ENCODE measurements at places on chromosomes 2 and 18. TPM values are rescaled to one million over a fixed set of nuclear protein-coding genes. Genes with fewer than 3 reads are reported as not detected.

DNA sequence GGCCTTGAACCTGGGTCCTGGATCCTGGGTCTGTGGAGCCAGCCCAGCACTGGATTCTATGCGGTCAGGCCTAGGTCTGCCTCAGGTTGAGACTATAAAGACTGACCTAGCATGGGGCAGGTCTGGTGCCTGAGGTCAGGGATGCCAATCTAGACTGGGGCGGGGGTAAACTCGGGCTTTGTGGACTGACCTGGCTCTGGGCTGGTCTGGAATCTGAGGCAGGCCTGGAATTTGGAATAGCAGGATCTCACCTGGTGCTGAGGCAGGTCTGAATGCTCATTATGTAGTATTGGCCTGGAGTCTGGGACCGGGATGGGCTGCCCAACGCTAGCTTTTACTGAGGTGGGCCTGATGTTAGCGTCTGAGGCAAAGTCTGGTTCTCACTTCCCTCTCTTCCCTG, 256.0 kb downstream of the KIAA1328 start:
- no peak for DNase-seq

The LCT gene
- 0.01 TPM for polyA plus RNA-seq

The MYO1B gene
- 277 TPM for polyA plus RNA-seq

- DNase-seq = no peak
These were observed 117.3 kb upstream of the STON1 start for GRCh38 chr2:48412443-48413250.

The DNAJC5G gene
- not detected for polyA plus RNA-seq

- DNase-seq = no peak
These were observed 85.8 kb downstream of the BABAM2 start for GRCh38 chr2:27976308-27976707.

GRCh38 chr2:174836377-174836994, 72.2 kb upstream of the CHRNA1 start:
- peak; percentile 75 for DNase-seq

DNA sequence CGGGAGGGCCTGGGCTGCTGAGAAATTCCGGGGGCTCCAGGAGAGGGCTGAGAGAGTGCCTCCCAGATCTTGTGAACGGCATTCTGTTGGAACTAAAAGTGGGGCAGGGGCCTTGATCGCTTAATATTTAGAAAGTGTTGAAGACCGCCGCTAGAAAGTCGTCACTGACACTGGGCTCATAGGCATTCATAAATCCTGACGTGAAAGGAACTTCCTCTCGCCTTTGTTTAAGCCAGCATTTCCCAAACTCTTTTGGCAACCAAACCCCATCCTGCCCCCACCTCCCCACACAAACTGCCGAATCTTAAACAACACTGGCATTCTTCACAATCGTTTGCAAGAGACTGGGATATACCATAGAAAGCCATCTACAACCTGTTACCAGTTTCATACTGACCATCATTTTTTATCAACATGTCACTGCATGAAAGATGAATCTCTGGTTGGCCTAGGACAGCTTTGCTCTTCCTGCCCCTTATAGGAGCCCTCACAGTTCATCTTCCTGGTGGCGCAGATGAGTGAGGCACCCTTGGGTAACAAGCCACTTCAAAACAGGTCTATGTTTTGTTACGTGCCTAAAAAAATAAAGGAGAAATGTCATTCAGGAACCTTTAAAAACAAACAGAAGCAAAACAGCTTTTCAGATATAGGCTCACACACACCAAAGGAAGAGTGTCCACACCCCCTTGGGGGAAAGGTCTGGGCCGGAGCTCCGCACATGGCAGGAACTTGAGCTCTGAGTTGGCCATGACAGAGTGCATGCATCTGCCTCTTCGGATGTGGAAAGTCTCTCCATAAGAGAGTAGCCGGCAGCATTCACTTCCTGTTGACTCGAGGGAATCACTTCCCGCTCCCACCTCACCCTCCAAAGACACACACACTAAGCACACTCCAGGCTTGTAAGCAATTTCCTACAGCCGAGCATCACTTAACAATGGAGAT, 13.0 kb downstream of the MTERF4 start:
- no peak for DNase-seq

The CRYGD gene
- polyA plus RNA-seq = not detected

The AKAIN1 gene
- not detected for polyA plus RNA-seq

- no peak for DNase-seq
These were observed 42.5 kb upstream of the NFATC1 start for GRCh38 chr18:79353267-79353666.

The OTOF gene
- not detected for polyA plus RNA-seq

GRCh38 chr18:24115628-24116027, 23.2 kb upstream of the CABYR start:
- no peak for DNase-seq

DNA sequence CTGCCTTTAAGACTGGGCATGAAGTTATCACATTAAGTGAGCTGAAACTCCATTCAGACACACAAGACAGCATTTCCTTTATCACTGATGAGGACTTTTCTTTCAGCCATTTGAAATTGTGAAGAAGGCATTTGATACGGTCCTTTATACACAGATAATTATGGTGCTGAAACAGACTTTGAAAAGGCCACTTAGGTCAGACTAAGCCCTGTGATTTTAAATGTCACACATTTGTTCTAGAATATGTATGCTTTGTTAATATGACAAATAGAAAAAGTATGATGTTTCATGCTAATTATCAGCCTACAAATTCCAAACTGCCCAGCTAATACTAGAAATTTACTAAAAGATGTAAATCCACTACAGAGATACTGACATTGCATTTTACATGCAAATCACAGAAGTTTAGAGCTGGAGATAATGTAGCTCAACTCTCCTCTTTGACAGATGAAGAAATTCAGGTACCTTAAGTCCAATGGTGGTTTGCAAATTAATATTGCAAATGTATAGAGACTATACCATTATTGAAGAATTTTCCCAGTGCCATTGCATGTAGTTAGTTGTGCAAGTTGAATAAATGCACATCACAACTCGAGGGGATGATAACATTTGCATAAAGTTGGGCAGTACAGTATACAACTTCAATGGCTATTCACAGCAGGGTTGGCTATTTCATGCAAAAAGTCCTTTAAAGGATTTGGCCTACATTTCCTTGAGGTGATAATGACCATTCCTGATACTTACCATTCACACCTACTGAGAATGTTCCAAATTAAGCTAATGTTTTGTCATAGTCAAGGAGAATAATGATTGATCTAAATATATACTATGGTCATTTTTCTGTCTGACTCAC, 175.2 kb downstream of the UPP2 start:
- no peak for DNase-seq

The IL1B gene
- 221 TPM for polyA plus RNA-seq

DNA sequence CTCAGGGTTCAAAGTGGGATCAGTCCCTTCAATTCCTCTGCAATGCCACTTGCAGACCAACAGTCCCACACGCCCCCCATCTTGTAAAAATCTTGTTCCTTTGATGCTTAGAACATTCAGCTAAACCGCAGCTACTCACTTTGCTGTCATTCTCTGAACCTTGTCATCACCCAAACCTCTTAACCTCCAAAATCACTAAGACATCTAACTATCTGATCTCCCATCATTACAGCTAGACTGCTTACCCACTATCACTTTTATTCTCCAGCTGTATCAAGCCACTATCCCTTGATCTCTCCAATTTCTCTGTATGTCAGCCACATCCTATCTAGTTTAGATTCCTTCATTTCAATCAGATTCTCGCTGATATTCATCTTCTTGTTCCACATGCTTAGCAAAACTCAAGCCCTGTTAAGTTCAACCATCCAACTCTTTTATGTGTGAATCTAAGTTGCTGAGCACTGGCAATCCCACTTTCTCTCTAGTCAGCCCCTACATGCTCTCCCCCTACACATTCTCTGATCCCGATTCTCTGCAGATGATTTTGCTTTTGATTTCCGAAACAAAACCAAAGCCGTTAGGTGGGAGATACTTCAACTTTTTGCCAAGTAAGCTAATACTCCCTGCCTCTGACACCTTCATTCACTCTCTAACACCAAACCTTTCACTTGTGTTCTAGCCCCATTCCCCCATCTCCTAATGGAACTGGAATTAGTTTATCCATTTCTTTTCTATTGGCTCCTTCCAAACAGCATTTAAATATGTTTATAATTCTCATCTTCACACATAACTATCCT, 4.6 kb downstream of the GTF3C2 start:
- no peak for DNase-seq

The CHRNG gene
- not detected for polyA plus RNA-seq

GRCh38 chr2:239233576-239233975, 167.2 kb downstream of the HDAC4 start:
- no peak for DNase-seq

- DNase-seq = no peak
These were observed 61.5 kb upstream of the DOCK10 start for GRCh38 chr2:225103737-225104141.

GRCh38 chr2:3466482-3466863, 52.9 kb downstream of the ADI1 start:
- no peak for DNase-seq

The LDAH gene
- polyA plus RNA-seq = 16.3 TPM

The FSIP2 gene
- 0.38 TPM for polyA plus RNA-seq

The FAM237A gene
- not detected for polyA plus RNA-seq

DNA sequence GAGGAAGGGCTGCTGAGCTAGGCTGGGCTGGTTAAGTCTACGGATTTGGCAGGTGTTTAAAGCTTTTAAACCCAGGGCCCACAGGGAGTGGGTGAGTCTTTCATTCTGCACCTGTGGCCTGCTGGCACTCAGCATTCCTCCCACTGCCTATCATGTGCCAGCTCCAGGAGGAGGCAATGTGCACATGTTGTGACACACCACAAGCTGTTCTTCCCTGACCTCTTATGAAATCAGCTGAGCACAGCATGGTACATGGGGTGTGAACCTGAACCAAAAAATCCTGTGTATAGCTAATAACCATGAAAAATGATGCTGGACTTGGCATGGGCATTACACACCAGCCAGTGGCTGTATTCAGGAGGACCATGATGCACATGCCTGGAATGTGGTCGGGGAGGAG, 297.9 kb upstream of the MMADHC start:
- DNase-seq = no peak

DNA sequence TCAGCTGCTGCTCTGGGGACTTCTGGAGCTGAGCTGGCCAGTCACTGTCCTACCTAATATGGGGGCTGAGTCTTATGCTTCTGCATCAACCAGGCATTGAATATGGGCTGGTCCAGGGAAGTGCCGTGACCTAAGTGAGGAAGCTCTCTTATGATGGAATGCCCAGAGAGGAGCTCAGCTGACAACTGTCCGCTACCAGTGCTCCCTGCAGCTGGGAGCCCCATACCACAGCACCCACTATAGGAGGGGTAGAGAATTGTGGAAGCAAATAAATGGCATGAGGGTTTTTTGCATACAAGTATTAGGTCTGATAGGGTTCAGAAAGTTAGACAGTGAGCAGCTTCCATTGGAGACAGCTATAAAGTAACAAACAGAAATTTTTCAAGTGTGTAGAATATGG, 4.5 kb downstream of the TIMM21 start:
- no peak for DNase-seq

DNA sequence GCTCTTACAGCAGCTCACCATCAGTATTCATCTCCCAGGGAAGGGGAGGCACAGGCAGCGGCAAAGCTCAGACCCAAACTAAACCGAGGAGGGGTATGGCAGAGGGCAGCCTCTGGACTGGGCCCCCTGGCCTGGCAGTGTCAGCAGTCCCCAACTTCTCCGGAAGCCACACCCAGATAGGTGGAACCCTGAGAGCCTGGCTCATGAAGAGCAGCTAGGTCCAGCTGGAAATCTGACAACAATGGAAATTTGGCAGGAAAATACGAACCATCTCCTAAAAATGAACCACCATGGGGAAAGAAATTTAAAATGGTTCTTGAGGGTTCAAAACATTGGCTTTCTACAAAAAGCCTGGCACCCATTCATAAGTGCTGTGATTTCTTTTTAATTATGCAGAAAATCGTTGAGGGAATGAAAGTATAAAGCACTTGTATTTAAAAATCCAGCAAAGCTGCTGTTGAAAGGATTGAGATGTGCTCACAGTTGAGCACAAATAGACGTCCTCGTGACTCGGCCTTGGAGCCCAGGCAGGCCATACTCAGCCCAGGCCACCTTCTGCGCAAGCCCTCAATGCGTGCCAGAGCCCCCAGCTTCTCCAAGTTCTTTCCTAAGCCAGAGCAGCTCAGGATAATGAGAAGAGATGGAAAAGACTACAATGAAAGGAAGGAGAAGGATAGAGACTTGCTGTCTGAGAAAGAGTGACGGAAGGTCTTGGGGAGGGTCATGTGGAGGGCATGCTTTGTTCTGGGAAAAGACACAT, 93.0 kb downstream of the COL6A3 start:
- DNase-seq = no peak

DNA sequence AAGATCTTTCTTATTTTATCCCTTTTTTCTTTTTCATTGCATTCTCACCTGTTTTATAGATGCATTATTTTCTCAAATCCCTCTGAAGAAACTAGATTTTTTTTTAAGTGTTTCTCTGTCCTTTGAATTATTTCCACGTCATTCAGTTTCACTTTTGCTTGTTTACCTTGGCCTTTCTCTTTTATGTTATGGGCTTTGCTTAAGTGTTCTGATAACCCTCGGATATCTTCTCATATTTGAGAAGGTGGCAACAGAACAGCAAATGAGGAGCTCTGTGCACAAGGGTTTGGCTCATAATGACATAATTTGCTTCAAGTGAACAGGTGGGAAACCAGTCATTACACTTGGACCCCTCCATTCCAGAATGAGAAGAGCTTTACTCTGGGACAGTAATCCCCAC, 111.9 kb downstream of the C1D start:
- no peak for DNase-seq

- DNase-seq = no peak
These were observed 3.8 kb downstream of the CREB1 start for GRCh38 chr2:207533461-207534008.

The MARCO gene
- 0.17 TPM for polyA plus RNA-seq

DNA sequence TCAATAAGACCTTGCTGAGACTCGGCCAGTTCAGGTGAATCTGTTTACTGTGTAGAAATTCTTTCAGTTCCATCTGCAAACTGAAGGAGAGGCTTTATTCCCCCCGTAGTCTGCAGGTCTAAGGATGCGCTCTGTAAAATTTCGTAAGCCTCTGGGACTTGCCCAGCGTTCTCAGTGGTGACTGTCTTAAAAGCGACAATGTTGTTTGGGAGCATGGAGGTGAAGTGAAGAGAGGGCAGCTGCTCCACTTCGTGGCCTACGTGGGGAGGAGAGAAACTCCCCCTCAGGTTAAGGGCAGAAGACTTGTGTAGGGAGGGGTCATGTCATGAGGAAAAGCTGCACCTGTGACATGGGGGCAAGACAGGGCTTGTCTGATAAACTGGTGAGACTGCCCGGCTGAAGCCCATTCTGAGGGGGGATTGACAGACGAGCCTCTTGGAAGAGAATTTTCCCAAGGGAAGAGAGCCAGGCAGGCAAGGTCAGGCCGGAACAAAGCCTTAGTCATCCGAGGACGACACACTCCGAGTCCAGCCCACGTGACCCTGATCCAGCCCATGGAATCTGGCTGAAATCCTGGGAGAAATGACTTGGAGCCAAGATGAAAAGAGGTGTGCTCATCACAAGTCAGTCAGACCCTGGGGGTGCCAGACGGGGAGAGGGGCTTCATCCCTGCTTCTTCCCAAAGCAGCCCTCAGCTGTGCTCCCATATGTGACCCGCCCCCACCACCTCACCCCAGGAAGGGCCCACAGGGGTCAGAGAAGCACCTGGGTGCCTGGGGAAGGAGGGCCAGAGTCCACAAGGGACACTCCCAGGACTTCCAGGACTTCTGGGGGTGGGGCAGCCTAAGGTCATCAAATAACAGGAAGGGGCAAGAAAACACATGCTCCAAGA, 88.5 kb upstream of the SH3BP4 start:
- peak; percentile 44 for DNase-seq

GRCh38 chr2:137187216-137187615, 421.9 kb downstream of the THSD7B start:
- no peak for DNase-seq

GRCh38 chr2:124702777-124703176, 677.7 kb downstream of the CNTNAP5 start:
- no peak for DNase-seq

GRCh38 chr2:20212871-20213503, 11.9 kb downstream of the SDC1 start:
- DNase-seq = no peak
